ENCODE measurements at places on chromosomes 5 and 9.
A peak's percentile ranks its signal among the peaks of the same experiment; 100 is the strongest.

- peak; percentile 24 for DNase-seq
Observed at GRCh38 chr5:139740138-139740991, 55.2 kb upstream of the PSD2 start.

DNA sequence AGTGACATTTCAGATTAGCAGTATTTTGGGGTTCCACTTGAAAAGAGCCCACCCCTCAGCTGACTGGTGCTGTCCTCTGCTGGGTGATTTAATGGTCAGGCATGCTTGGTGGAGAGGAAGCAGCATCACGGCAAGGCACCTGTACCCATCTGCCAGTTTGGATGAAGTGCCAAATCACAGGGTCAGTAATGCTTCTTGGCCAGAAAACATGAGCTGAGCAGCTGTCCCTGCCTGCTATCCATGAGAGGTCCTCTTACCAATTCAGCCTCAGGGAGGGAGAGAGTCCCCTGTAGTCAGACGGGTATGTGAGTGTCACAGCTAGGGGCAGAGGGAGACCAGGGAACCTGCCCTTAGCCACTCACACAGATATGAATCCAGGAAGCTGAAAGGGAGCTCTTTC, 137.9 kb downstream of the SEC61B start:
- no peak for DNase-seq

DNA sequence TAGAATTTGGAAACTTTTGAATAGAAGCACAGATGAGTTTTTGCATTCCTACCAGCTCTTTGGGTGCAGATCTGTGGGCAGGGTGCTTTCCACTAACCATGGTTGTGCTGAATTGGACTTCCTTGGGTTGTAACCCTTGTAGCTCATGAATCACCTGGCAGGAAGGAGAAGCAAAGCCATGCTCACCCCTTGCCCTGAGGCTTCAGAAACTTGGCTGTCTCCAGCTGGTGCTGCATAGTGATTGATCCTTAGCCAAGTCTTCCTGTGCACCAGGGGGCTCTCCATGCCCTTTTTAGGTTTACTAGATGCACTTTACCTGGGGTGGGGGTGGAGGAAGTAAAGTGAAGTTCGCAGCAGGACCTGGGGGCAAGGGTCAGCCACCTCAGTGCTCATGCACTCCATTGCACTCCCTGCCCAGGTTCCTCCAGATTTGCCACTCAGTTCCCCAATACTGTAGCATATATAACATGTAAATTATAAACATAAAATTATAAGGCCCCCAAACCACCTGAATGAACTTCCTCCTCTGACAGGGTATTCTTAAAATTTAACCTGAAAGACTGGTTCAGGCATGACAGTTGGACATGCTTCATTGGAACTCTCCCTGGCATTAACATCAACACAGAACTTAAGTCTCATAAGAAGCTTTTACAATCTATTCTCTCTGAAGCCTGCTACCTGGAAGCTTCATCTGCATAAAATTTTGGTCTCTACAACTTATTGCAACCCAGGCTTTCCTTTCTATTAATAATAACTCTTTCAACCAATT, 25.8 kb upstream of the IFNA14 start:
- DNase-seq = peak; percentile 21

- DNase-seq = no peak
Observed at GRCh38 chr5:53418826-53419658, 61.4 kb upstream of the FST start.

GRCh38 chr5:127216898-127217675, 73.5 kb upstream of the MEGF10 start:
- no peak for DNase-seq

Measured in GM12865 (cell line).